ENCODE measurements at places on chromosomes 4 and X.
A peak's percentile ranks its signal among the peaks of the same experiment; 100 is the strongest.

DNA sequence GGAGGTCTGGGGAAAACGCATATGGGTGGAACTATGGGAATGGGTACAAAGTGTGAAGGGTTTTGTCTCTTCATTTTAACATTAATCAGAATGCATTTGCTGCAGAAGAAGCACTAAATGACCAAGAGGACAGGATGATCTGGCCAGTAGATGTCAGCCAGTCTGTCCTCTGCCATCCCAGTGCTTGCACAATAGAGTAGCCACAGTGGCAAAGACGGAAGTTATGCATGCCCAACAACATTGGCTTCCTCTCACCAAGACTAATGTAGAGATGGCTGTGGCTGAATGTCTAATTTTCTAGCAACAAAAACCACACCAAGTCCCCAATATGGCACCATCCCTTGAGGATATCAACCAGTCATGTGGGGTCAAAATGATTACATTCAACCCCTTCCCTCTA lies 45.0 kb upstream of the ARHGEF6 start:
- no peak for DNase-seq

DNA sequence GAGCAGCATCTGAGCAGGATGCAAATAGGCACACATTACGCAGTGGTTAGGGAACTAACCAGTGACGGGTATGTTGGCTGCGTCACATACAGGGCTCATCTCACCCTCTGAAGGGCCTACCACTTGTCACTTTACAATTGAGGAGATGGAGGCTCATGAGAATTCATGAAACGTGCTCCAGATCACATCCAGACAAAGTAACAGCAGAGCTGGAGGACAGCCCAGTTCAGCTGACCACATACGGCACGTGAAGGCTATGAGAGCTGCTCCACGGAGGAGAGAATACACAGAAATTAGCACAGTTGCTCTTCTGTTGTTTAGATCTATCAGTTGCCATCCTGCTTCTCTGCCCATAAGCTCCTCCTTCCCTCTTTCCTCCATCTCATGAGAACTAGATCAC lies 78.4 kb downstream of the FAM9B start:
- DNase-seq, result no peak

DNA sequence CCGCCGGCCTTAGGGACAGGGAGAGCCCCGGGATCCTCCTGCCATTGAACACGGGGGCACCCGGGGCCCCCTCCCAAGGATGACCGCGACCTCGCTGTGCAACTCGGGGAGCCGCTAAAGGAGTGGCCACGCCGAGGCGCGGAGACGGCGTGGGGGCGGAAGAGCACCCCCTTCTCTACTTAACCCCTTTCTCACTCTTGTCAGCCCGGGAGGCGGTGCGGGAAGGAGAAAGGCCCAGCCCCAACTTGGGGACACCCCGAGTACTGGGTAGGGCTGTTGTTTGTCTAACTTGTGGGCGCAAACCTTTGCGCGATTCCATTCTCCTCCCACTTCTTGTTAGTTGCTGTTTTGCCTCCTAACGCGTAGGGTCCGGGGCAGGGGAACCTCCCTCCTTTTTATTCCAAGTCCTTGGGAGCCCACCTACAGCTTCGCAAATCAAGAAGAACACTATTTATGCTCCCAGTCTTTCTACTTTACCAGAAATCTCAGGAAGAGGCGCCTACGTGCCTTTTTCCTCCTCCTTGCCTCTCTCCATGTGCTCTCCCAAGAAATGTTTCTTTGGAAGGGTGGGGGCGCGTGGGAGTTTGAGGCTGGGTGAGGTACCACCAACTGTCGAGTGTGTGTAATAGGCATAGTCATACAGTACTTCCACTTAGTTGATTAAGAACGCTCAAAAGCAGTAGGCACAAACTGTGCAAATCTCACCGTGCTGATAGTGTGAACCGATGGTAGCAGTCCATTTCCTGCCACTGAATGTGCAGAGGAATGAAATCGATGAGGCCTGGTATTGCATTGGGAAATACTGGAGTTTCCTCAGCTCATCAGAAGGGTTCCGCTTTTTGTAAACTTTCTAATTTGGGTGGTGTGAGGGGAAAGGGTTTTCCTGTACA lies 813 bp downstream of the DIAPH2 start:
- no peak for DNase-seq

GRCh38 chr4:87047281-87047798 lies 112.5 kb downstream of the AFF1 start:
- no peak for DNase-seq

GRCh38 chrX:19545651-19546050 lies 30.3 kb upstream of the MAP3K15 start:
- no peak for DNase-seq

GRCh38 chr4:2136726-2137125 lies 77.6 kb downstream of the NAT8L start:
- DNase-seq, result no peak

DNA sequence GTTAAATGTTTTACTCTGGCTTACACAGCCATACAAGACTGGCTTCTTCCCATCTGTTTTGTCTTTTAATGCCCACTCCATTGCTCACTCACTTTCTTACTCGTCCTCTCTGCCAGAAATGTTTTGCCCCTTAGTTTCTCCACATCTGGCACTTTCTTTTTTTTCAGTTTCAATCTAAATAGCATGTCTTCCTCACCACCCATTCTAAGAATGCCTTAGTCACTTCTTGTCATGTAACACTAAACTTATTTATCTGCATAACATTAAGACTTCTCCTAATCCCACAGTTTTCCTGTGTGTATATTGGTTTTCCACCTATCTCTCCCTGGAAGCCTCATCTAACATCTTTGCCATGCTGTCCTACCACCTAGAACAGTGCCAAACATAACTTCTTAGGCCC lies 119.3 kb downstream of the ADAMTS3 start:
- no peak for DNase-seq

DNA sequence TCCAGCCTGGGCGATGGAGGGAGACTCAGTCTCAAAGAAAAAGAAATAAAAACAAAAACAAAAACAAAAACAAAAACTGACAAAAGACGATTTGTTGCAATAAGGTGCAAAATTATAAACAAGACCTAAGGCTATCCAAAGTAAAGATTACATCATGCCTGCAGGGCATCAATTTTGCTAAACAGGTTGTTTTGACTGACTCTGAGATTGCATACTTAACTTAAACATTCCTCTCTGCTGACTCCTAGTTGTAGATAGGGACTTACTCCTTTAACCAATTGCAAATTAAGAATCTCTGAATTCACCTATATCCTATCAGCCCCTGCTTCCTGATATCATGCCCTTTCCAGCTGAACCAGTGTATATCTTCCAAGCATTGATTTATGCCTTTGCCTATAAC lies 2687.3 kb downstream of the PCDH7 start:
- DNase-seq, result no peak

- DNase-seq, result no peak
Observed at GRCh38 chr4:6107114-6107791, 89.0 kb upstream of the C4orf50 start.

DNA sequence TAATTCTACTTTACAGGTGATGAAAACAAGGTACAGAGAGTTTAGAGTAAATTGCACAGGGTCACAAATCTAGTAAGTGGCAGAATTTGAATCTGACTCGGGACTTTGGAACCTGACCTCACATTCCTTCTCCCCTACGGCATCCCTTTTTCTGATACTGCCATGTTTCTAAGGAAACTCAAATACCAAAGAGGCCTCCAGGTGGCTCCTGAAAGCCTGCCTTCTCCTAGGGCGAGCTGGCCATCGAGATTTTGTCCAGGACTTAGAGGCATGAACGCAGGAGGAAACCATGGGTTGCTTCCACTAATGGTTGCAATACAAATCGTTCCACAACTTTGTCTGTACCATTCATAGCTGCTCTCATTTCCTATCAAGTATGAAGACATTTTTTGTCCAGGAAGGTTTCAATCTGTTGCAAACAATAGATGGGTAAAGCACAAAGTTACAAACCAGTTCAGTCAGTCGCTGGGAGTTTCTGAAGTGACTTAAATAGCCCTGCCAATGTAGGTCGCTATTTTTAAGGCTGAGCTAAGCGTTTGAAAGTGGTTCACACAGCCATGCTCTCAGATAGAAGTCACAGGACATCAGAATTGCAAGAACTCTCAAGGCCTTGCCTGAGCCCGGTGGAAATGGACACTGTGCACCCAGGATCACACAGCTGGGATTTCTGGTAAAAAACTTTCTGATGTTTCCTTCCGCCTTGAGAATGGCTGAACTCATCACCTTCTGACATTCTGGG lies 296.6 kb upstream of the PRPS2 start:
- DNase-seq, result no peak

DNA sequence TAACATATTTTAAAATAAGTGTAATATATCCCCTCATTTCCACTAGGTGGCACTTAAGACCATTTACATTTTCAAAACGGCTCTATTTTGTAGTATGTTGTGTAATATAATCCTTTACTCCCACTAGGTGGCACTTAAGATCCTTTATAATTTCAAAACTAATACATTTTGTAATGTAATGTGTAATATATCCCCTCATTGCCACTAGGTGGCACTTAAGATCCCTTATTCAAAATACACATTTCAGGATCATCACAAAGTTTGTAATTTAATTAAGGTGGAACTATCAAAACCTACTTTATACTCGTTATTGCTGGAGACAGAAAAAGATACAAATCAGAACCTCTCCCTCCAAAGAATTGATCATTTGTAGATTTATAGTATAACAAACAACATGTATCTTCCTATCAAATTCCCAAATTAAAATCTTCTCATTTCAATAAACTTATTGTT lies 132.5 kb downstream of the ARHGAP6 start:
- peak; percentile 35 for DNase-seq

DNA sequence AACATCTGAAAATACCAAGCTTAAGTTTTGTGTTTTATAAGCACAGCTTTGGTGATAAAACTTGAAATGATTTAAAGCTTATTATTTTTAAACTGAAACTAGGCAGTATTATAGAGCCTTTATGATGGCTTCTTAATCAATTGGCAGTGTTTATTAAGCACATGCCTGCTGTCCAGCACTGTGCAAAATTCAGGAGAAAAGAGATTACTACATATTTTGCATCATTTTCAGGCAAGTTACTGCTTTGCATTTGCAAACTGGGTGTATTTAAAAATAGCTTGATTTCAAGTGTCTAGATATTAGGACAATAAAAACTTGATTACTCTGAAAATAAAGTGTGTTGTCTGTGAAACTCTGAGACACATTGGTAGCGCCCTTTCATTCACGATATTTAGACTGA lies 126.5 kb downstream of the PDLIM5 start:
- DNase-seq, result no peak

GRCh38 chr4:3792813-3793212 lies 26.6 kb downstream of the ADRA2C start:
- DNase-seq, result no peak

- no peak for DNase-seq
Observed at GRCh38 chrX:52852110-52852860, 15.6 kb downstream of the XAGE3 start.

DNA sequence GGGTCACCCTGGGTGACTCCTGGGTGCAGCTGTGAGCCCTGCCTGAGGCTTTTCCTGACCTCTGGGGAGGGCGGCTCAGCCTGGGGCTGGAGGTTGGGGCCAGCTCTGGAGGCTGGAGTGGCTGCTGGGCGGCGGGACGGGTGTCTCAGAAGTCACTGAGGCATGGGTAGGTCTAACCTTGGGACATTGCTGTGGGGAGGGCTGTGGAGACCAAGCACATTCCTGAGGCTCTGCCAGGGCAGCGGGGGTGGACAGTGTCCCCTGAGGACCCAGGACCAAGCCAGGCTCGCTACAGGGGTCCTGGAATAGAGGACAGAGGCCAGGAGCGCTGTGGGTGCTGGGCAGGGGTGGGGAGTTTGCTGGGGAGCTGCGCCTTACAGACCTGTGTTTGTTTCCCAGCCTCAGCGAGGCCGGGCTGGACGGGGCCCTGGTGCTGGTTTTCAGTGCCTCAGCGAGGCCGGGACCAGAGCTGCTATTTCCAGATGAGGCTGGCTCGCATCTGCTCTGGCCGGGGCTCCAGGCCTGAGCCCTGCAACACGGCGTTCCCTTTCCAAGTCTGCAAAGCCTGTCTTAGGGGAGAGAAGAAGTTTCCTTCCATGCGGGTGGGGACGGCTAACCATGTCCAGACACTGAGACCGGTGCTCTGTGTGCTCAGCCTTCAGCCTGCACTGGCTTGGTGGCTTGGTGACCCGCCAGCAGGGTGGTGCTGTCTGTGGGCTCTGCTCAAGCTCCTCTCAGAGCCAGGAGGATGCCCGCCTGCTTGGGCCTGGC lies 3.0 kb upstream of the SLC25A6 start:
- no peak for DNase-seq

DNA sequence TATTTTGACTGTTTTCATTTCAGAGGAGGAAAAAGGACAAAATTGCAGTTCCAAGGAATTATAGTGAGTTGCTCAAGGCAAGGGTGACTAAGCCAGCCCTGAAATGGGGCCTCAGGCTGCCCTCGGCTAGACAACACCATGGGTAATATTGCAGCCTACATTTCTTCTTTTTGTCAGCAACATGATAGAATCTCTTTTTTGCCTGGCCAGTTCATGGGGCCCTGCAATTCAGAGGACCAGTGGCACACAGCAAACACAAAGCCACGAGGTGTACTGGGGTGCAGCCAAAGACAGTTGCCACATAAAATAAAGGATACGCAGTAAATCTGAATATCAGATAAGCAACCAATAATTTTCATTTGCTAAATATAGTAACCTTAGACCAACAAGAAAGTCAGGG lies 41.8 kb downstream of the RBM47 start:
- no peak for DNase-seq

- no peak for DNase-seq
Observed at GRCh38 chr4:112514647-112515197, 1.3 kb downstream of the NEUROG2 start.

- DNase-seq, result no peak
Observed at GRCh38 chrX:120775959-120776358, 99.7 kb downstream of the CT47B1 start.

GRCh38 chr4:142264961-142265360 lies 581.1 kb downstream of the INPP4B start:
- DNase-seq, result no peak

DNA sequence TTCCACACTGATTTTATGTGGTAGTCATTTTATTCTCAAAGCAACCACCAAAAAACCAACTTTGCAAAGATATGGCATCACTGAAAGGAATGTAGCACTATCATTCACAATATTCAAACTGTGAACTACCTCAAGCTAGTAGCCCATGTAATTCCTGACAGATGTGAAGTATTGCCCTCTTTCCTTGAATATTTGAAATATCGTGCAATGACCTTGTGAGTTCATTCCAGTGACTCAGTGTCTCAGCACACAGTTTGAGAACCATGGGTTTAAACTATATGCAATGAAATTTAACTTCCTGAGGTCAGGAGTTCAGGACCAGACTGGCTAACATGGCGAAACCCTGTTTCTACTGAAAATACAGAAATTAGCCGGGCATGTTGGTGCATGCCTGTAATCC lies 20.9 kb upstream of the IQCM start:
- peak; percentile 15 for DNase-seq

GRCh38 chr4:2343476-2343875 lies 75.0 kb downstream of the ZFYVE28 start:
- DNase-seq, result no peak

- peak; percentile 11 for DNase-seq
Observed at GRCh38 chr4:72505314-72505744, 63.7 kb downstream of the ADAMTS3 start.

- no peak for DNase-seq
Observed at GRCh38 chr4:83865417-83866150, 329.7 kb downstream of the GPAT3 start.

GRCh38 chrX:17601441-17602200 lies 135.7 kb upstream of the SCML1 start:
- DNase-seq, result no peak

All from HTR-8/SVneo (cell line).